ENCODE measurements at places on chromosomes 11 and 22. TPM values are rescaled to one million over a fixed set of nuclear protein-coding genes. Genes with fewer than 3 reads are reported as not detected.
A peak's percentile ranks its signal among the peaks of the same experiment; 100 is the strongest.

DNA sequence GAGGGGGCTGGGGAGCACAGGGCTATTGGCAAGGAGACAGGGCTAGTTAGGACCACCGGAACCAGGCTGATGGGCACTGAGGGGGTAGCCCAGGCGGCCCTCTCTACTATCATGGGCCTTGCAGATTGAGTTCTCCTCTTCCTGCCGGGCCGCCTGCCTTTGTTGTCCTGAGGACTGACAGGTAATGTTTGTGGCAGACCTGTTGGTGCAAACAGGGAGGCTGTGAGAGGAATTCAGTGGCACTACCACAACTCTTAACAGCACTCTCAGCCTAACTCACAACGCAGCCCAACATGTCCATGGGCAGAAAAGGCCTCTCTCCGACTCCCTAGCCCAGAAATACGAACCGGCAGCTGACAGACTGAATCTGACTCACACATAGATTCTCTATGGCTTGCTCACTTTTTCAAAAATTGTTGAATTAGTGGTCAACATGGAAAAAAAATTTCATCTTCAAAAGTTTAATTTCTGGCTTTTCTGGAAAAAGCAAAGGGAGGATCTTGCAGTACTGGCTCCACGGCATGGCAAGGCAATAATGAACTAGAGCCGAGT, 11.4 kb downstream of the KCNJ5 start:
- no peak for DNase-seq

DNA sequence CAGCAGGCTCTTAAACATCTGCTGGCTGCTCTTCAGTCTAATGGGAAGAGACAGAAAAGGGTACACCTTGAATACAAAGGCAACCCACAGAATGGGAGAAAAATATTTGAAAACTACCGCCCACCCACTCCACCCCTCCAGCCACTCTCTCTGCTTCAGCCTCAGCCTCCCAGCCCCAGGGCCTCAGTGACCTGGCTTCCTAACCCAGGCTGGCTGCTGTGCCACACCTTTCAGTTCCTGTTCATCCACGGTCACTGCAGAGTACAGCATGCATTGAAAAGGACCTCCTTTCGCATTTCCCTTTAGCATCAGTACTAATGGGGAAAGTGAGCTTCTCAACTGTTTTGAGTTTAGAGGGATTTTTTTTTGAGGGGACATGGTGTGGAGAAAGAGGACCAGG, 28.8 kb upstream of the SERPIND1 start:
- DNase-seq, result no peak

DNA sequence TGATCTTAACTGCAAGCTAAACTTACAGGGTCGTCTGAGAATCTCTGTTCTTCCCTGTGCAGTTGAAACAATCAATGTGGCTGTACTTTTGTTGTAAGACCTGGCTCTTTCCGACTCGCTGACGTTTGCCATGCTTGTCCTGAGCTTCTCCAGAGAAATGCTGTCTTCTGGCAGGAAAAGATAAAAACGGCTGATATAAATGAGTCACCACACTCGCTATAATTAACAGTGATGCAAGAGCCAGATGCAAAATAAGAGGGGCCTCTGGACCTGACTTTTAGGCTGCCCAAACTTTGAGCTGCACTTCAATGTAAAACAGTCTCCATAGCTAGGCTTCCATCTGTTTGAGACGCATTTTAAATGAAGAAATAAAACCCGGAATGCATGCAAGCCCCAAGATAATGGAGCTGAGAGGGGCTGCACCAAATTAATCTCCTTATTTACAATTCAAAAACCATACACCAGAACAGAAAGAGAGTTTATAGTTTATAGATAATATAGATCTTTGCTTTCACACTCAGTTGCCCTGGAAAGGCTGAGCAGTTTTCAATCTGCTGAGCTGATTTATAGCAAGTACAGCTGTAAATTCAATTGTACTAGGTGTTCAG, 48.5 kb downstream of the WT1 start:
- no peak for DNase-seq

- DNase-seq, result no peak
These were observed 22.3 kb downstream of the TTLL1 start for GRCh38 chr22:43066844-43067385.

DNA sequence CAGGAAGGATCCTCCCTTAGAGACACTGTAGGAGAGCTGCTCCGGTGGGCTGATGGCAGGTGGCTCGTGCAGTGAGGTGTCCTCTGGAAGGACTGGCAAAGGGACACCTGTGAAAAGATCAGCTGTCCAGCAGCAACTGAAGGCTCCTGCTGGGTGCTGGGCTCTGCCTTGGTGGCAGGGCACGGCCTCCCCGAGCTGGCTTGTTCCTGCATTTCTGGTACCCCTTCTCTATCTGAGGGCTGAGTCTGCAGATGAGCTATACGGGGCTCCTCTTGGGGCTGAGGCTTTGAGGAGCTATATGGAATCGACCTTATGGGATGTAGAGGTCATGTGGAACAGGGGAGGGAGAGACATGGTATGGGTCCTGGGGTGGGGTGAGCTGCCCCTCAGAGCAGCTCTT, 875.8 kb downstream of the BRD1 start:
- DNase-seq, result no peak

GRCh38 chr22:27844656-27845591, 43.4 kb upstream of the MN1 start:
- no peak for DNase-seq

- no peak for DNase-seq
These were observed 216.5 kb upstream of the CADM1 start for GRCh38 chr11:115720602-115721245.

GRCh38 chr22:44137415-44137814, 43.3 kb upstream of the PARVG start:
- DNase-seq, result no peak

- DNase-seq, result no peak
These were observed 102.3 kb upstream of the ANO1 start for GRCh38 chr11:69975822-69976221.

GRCh38 chr11:8829556-8829955, 81.4 kb upstream of the AKIP1 start:
- DNase-seq, result no peak

DNA sequence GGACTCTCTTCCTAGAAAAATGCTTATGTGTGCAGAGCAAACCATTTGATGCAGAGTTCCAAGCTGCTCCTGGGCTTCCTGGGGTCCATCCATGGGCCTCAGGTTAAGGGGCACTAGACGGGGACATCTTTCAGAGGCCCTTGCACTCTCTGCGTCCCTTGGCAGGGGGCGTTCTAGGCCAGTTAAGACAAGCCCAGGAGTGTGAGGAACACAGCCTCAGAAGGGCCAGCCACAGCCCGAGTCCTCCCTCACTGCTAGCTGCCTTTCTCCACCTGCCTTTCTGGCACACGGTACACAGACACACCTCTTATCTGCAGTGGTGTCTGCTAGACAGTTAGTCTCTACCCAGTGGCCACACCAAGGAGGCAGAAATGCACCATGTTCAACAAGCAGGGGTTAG, 18.0 kb upstream of the BID start:
- DNase-seq, result no peak

- DNase-seq, result peak; percentile 38
These were observed 27.4 kb upstream of the ST14 start for GRCh38 chr11:130131961-130132850.

GRCh38 chr11:63945477-63946163, 6.8 kb downstream of the NAA40 start:
- DNase-seq, result peak; percentile 47

DNA sequence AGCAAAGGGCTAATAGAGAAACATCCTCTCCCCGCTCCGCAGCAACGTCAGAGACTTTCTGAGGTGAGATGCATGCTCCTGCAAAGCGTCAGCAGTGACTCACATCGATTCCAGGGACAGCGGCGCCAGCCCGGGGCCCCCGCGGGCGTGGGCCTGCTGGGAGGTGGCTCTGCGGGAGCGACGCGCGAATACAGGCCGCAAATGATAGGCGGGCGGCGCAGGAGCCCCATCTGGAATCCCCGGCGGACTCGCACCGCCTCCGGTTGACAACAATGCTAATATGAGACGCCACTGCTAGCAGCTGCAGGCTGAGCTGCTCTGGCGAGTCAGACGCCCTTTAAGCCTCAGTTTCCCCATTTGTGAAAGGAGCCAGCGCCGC, 557 bp downstream of the RANGAP1 start:
- peak; percentile 93 for DNase-seq

- DNase-seq, result no peak
These were observed 47.0 kb upstream of the ALKBH3 start for GRCh38 chr11:43833657-43834073.

- DNase-seq, result no peak
These were observed 494.6 kb downstream of the MIAT start for GRCh38 chr22:27152033-27152432.

DNA sequence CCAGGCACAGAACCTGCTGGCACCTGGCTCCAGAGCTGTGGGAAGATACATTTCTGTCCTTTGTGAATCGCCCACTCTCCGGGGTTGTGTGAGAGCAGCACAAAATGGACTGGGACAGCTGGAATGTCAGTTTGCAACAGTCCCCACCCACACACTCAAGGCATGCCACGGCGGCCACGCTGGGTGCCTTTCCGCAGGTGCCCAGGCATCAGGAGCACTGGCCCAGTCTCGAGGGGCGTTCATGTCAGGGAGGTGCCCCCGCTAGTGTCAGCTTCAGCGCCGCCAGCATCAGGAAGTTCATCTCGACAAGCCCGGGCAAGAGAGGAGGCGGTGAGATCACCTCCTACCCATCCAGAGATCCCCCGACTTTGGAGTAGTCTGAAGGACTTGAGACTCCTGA, 2.1 kb downstream of the TP53AIP1 start:
- no peak for DNase-seq

DNA sequence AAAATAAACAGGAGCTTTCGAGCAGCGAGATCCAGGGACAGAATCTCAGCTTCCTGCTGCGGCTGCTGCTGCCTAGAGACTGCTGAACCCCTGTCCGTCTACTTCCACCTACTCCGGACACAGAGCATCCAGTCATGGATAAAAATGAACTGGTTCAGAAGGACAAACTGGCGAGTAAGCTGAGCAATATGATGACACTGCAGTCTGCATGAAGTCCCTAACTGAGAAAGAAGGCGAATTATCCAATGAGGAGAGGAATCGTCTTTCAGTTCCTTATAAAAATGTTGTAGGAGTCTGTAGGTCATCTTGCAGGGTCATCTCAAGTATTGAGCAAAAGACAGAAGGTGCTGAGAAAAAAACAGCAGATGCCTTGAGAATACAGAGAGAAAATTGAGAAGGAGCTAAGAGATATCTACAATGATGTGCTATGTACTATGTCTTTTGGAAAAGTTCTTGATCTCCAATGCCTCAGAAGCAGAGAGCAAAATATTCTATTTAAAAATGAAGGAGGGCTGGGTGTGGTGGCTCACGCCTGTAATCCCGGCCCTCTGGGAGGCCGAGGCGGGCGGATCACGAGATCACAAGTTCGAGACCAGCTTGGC, 11.1 kb upstream of the MS4A2 start:
- no peak for DNase-seq

DNA sequence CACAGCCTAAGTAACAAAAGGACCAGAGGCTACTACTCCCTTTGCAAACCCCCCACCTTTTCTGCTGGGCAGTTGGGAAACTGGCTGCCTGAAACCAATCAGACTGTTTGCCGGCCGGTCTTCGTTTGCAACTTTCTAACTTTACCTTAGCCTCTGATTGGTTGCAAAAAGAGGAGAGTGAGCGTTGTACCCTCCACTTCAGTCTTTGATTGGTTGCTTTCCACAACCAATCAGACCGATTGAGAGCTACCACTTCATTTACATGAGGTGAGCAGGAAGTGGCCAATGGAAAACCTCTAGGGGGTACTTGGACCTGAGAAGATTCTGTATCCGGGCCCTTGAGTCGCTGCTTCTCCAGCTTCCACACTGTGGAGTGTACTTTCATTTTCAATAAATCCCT, 18.8 kb upstream of the CLNS1A start:
- DNase-seq, result no peak

- DNase-seq, result no peak
These were observed 13.2 kb upstream of the HEPHL1 start for GRCh38 chr11:94007906-94008305.

DNA sequence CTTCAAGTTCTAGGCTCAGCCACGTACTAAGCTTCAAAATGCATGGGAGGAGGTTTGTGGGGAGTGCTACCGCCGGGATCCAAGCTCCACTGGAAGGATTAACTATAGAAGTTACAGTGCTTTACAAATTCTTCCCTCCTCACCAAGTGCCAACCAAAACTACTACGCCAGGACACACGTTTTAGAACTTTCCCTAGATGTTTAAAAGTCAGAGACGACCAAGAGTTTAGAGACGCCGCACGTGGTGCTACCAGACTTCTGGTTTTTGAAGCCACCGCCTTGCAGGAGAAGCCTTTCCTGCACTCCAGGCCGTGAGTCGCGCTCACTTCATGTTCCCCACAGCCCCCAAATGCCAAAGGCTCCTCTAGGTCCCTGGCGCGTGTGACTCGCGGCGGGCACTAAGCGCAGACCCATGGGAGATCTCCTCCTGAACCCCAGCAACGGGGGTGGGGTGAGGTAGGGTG, 734 bp downstream of the SNU13 start:
- DNase-seq, result no peak

DNA sequence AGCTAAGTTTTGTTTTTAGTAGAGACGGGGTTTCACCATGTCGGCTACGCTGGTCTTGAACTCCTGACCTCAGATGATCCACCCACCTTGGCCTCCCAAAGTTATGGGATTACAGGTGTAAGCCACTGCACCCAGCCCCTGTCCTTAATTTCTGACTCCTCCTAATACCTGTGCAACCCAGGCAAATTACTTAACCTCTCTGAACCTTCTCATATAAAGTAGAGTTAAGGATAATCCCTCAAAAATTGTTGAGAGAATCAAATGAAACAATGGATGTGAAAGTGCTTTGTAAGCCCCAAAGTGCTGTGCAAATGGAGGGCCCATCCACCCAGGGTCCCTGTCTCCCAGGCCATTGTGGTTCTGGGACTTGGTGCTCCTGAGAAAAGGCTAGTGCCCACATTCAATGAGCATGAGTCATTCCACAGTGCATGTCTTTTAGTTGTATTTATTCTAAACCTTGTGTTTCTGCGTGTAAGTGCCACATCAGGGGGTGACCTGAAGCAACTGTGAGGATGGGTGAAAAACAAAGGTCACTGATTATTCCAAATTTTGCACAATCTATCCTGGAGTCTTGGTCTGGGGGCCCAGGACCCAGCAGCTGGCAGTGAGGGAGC, 61.4 kb upstream of the PTPRJ start:
- DNase-seq, result no peak

GRCh38 chr22:26172389-26172990, 3.2 kb downstream of the SEZ6L start:
- peak; percentile 34 for DNase-seq

DNA sequence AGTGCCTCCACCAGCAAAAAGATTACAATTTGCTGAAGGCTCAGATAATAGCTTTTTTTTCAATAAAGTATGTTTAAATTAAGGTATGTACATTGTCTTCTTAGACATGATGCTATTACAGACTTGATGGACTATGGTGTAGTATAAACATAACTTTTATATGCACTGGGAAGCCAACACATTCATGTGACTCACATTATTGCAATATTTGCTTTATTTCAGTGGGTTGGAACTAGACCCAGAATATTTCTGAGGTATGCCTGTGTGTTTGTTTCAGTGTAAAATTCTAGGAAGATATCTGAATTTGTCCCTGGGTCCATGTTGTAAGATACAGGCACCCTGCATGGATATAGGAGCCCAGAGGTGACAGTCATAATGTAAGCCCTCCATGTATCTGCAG, 120.0 kb upstream of the BDNF start:
- no peak for DNase-seq

HSPA8 gene
- total RNA-seq, result 1,228 TPM

VPREB1 gene
- not detected for total RNA-seq

CCDC88B gene
- 119 TPM for total RNA-seq

SLC25A45 gene
- total RNA-seq, result 18.8 TPM

PLAAT5 gene
- total RNA-seq, result 1.7 TPM

CEP57 gene
- total RNA-seq, result 168 TPM

PGGHG gene
- 161 TPM for total RNA-seq

GNAZ gene
- 0.89 TPM for total RNA-seq

FAU gene
- 1,144 TPM for total RNA-seq

PDGFD gene
- total RNA-seq, result not detected

DSCAML1 gene
- 1.5 TPM for total RNA-seq
